Pancreas (tissue), 10 donors: ENCODE measurements at places on chromosomes 16 and 17. TPM values are rescaled to one million over a fixed set of nuclear protein-coding genes. Genes with fewer than 3 reads are reported as not detected.

The TEX19 gene
- not detected for total RNA-seq

The NEUROD2 gene
- total RNA-seq: not detected

The CBLN1 gene
- 0.85 TPM for total RNA-seq

The SPSB3 gene
- total RNA-seq: 19.2 TPM

The HSD17B2 gene
- total RNA-seq: 14.2 TPM

DNA sequence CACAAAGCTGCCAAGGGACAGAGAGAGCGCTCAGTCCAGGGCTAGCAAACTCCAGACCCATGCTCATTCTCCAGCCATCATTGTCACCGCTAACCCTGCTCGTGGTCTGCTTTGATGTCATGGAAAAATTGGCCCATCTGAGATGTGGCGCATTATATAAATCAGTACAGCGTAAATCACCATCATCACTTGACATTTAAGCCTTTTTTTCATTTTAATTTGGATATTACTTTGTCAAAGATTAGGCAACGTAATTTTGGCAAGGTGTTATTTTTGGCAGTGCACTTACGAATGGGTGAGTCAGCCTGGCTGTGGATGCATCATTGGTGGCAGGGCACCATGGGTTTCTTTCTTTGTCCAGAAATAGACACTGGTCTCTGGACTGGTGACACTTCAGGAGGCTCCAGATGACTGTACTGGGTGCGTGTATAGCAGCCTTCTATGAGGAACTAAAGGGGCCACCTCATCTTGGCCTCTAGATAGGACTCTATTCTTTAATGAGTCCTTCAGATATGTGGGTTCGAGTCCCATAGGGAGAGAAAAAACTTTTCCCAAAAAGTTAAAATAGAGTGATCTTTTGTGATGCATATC lies 166.3 kb downstream of the MSI2 start:
- H3K27me3 ChIP-seq: no peaks in the 10 kb centered on the region
- no peak for DNase-seq
- no peak overlapping the region for H3K27ac ChIP-seq
- no peaks in the 10 kb centered on the region for H3K36me3 ChIP-seq
- no peaks in the 10 kb centered on the region for H3K4me1 ChIP-seq

DNA sequence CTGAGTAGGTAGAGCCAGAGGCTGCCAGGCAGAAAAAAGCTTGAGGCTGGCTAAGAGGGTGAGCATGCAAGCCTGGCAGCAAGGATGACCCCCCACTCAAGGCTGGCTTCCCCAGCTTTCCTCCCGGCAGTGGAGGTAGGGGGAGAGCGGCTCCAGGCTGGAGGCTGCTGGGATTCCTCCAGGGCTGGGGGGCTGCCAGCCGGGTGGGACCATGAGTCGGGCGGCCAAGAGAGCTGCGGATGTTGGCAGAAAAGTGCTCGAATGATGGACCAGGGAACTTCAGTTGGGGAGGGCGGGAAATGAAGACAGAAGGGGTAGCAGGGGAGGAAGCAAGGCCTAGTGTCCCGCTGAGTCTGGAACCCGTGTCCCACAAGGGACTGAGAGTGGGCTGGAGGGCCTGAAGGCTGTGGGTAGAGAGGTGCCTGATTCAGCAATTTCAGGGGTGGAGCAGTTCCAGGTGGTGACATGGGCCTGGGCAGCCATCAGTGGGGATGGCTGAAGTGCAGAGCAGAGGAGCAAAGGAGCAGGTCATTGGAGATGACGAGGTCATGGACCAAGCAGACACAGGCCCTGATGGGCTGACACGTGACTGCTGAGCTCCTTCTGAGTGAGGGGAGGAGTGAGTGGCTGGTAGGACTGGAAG lies 20.3 kb downstream of the HSD11B2 start:
- H3K4me3 ChIP-seq: no peak overlapping the region
- peak overlapping the region; percentile 78 for H3K27ac ChIP-seq
- DNase-seq: no peak
- H3K4me1 ChIP-seq: peaks cover 54% of the 10 kb centered on the region

- H3K4me1 ChIP-seq: no peaks in the 10 kb centered on the region
- DNase-seq: no peak
- H3K27me3 ChIP-seq: no peaks in the 10 kb centered on the region
- H3K36me3 ChIP-seq: no peaks in the 10 kb centered on the region
- no peak overlapping the region for H3K27ac ChIP-seq
Measured at GRCh38 chr16:55494994-55495421, 13.9 kb upstream of the LPCAT2 start.

GRCh38 chr17:48152289-48152688 lies 44.7 kb downstream of the SNX11 start:
- H3K4me1 ChIP-seq: peaks cover 9% of the 10 kb centered on the region
- no peaks in the 10 kb centered on the region for H3K36me3 ChIP-seq

DNA sequence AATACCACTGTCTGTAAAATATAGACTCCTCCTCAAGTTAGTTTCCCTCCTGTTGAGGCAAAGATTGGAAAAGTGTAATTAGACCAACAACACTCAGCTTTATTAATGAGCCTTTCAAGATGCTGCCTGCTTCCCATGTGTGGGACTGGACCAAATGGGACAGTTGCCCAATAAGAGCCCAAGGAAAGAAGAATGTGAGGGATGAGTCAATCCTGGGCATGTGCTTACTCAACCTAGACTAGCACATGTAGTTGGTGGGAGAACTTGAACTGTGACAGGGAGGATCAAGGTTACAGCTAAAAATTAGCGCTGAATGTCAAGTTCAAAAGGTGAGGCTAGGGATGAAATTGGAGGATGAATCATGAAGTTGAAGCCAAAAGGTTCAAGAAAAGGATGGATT lies 435.5 kb downstream of the CA10 start:
- no peaks in the 10 kb centered on the region for H3K36me3 ChIP-seq
- DNase-seq: no peak
- H3K27ac ChIP-seq: no peak overlapping the region
